HFF-Myc (cell line): ENCODE measurements at places on chromosomes 4 and X.

- DNase-seq = no peak
Measured at GRCh38 chr4:85772470-85772869, 297.5 kb downstream of the ARHGAP24 start.

- no peak for DNase-seq
Measured at GRCh38 chr4:17317526-17317925, 194.4 kb downstream of the QDPR start.

GRCh38 chr4:104163820-104164219, 330.9 kb downstream of the CXXC4 start:
- no peak for DNase-seq

- no peak for DNase-seq
Measured at GRCh38 chr4:74328501-74328900, 20.2 kb downstream of the EPGN start.

- no peak for DNase-seq
Measured at GRCh38 chrX:46737462-46737861, 21.5 kb downstream of the SLC9A7 start.

DNA sequence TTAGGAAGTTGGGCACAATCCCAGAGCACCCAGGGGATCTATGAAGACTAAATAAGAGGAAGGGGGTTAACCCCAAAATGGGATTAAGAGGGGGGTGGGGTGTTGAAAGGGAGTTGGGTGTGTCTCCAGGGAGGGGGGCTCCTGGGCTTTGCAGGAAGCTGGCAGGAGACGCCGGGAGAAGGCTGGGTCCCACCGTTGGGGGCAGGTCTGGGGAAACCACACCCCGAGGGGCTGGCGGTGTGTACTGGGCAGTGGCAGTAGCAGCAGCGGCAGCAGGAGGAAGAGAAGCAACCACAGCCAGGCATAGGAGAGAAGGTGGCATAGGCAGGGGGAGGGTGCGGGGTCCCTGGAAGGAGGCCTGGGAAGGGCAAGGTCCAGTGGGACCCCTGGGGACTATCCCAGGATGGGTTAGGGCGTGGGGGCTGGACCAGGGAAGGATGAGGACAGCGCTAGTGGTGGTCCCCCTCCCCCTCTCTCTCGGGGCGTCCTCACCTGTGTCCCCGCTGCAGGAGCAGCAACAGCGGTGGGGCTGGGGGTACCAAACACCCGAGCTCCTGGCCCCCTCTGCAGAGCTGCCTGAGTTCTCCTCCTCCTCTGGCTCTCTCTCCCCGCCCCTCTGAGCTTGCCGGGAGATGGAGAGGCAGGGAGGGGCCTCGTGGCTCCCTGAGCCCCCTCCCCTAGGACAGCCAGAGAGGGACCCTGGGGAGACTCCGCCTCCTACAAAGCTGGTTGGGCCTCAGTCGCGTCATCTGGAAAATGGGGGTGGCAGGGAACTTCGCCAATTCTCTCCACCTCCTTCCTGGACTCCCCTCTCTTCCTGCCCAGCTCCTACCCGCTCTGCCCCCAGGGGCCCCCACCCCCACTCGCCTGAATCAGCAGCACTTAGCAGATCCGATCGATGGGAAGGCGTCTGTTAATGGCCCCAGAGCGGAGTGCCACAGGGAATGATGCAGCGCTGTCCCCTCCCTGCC, at the start of gene KCND1:
Gene KCND1 (minus strand): TSS at position 596 of the 971 bp plus-strand sequence. CDS start 1,573 bp downstream, outside the sequence.
- DNase-seq = no peak

- DNase-seq = no peak
Measured at GRCh38 chr4:5711479-5712184, 631 bp downstream of the EVC start.

DNA sequence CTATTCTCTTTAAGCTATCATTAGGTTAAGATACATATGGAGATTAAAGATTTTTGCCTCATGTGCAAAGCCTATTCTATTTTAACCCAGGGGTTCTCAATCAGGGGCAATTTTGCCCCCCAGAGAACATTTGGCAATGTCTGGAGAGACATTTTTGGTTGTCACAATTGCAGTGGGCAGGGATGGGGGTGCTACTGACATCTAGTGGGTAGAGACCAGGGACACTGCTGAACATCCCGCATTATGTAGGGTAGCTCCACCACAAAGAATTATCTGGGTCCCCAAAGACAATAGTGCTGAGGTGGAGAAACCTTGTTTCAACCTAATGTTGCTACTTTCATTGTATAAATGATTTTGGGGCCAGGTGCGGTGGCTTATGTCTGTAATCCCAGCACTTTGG, 13.2 kb upstream of the CA5B start:
- DNase-seq = no peak

- DNase-seq = no peak
Measured at GRCh38 chr4:154506253-154506652, 14.7 kb upstream of the DCHS2 start.

DNA sequence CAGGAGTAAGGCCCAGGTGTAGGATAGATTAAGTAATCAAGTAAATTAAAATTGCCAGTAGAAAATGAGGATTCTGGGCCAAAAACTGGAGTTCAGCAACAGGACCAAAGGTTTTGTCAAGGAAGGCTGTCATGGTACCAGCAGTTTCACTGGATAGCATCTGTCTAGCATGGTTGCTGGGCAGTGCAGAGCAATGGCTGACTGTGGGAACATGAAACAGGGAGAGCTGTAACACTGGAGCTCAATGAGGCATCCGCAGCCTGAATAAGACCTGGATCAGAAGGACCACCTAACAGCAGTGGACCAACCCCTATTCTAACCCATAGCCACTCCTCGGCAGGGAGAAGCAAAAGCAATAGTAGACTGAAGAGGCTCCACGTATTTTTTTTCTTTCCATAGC, 132.4 kb downstream of the ATOH1 start:
- no peak for DNase-seq

DNA sequence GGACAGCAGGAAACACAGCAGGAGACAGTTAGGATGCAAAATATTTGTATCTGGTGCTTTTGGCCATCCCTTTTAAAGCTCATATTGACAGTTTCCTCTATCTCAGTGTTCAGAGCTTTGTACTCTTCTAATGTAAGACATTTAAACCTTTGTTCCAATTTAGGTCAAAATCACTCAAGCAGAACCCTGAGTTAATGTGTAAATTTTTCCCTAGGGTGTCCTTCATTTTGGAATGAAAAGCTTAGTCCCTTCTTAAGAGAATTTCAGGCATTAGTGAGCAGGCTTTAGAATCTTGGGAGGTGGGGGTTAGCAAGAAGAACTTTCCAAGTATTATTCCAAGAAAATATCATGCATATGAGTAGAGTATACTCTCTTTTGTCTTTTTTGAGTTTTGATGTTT, 188.7 kb downstream of the GBA3 start:
- DNase-seq = no peak

GRCh38 chr4:76968937-76969336, 19.4 kb downstream of the SEPTIN11 start:
- no peak for DNase-seq

GRCh38 chr4:48228949-48229348, 40.7 kb downstream of the TEC start:
- DNase-seq = no peak

DNA sequence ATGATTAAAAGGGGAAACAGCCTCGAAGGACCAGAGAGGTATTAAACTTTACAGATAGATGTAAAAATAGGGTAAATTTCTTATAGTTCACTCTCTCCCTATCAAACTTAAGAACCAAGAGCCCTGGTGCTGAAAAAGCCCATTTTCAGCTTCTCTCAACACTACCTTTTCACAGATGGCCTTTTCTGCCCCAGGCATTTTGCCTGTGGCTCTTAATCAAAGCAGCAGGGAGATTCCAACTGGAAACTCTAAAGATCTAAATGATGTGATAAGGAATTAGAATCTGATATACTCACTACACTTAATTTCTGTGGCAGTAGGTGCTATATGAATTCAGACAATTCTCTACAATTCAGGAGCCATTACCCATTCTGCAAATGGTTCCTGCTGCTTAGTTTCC, 60.0 kb downstream of the AMMECR1 start:
- no peak for DNase-seq

GRCh38 chrX:1483843-1484637, 31.3 kb upstream of the ASMTL start:
- DNase-seq = no peak

- DNase-seq = peak; percentile 66
Measured at GRCh38 chrX:10119399-10119990, 37.3 kb upstream of the CLCN4 start.

- DNase-seq = no peak
Measured at GRCh38 chrX:112266136-112266535, 183.6 kb upstream of the TRPC5 start.

DNA sequence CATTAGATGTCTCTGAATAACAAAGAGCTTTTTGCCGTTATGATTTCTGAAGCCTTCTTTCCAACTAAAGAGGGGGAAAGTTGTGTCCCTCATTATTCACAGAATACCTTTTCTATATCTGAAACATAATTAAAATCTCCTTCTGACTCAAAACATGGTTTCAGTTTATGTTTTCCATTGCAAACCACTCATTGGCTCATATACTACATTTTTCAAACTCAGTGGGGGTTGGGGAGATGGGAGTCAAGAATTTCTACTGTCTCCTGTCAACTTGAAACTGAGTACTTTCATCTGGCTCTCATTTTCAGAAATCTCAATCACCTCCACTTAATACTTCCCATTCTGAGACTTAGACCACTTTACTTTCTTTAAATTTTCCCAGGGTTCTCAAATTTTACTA, 1839.5 kb upstream of the PCDH10 start:
- no peak for DNase-seq

DNA sequence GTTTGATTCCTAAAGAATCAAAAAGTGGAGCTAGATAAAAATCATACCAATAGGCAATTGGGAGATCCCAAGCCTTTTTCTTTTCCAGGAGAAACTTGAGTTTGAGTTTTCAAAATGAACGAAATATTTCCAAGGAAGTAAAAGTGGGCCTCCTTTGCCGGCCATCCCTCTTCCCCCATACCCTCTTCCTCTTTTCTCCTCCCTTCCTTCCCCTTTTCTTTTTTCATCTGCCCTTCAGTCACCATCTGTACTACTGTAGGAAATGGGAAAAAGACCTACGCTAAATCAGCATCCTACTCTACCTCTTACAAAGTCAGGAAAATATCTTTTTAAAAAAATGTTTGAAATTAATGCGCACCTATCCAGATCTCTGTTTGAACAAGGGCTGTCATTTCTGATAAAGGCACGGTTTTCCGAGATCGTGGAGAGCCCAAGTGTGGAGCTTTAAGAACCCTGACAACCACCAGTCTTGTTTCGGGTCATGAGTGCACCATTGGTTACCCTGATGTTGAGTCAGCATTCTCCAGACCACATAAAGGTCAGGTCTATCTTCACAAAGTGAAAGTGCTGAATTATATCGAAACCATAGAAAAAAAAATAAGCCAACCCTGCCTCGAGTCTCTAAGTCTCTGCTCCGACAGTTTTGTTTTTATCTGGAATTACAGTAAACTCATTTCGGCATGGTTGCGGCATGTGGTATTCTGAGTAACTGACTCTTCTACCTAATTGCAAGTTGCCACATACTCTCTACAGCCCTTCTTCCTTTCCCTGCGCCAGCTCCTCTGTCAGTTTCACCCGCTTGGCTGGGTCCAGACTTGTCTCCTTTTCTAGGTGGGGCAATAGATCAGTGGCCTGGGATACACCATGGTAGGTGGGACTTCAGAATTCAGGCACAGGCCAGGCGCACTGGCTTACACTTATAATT, 140.2 kb upstream of the KLF3 start:
- DNase-seq = no peak

DNA sequence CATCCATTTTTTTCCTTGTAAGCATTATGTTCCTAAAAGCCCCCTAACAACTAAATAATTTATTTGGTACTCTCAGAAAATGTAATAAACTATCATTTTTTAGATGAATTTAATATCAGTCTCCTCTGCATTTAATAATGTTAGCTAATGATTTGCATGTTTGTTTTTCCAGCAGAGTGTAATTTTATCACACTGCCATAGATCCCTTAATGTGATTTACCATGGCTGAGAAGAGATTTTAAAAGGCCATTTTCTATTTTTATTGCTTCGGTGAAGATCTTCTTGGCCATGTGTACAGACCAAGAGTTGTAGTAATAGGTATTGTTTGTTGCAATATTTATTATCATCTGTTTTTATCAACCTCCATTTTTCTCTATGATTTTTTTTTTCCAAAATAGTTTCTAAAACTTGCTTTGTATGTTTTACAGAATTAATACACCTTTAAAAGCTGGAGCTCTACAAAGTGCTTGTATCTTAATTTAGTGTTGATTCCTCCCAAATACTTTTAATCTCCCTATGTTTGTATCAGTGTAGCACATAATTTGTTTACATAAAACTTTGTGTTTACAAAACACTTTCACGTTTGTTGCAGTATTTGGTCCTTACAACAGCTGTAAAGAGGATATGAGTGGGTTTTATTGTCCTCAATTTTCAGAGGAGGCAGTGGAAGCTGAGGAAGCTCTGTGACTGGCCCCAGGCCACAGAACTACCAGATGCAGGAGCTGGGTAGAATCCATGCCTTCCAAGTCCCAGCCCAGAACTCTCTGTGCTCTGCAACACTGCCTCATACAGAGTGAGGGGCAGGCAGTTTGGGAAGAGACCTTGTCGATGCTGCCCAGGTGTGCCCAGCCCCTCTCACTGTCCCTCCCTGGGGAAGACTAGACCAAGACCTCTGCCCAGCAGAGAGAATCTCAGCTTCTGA, 58.1 kb downstream of the FAM114A1 start:
- DNase-seq = no peak

GRCh38 chr4:110033355-110034025, 120.8 kb downstream of the EGF start:
- no peak for DNase-seq

- DNase-seq = no peak
Measured at GRCh38 chr4:42341518-42342026, 55.7 kb upstream of the SHISA3 start.
